Umbilical cord (tissue), 2 donors: ENCODE measurements at places on chromosomes 3 and 15. TPM values are rescaled to one million over a fixed set of nuclear protein-coding genes. Genes with fewer than 3 reads are reported as not detected.

- no peak for DNase-seq
Measured at GRCh38 chr3:67617518-67617917, 36.9 kb downstream of the SUCLG2 start.

- DNase-seq, result no peak
Measured at GRCh38 chr3:125381743-125382142, 6.6 kb upstream of the ZNF148 start.

- DNase-seq, result no peak
Measured at GRCh38 chr3:139721370-139721769, 43.6 kb upstream of the NMNAT3 start.

- DNase-seq, result peak; percentile 37
Measured at GRCh38 chr15:86855307-86856291, 775.9 kb downstream of the AGBL1 start.

DNA sequence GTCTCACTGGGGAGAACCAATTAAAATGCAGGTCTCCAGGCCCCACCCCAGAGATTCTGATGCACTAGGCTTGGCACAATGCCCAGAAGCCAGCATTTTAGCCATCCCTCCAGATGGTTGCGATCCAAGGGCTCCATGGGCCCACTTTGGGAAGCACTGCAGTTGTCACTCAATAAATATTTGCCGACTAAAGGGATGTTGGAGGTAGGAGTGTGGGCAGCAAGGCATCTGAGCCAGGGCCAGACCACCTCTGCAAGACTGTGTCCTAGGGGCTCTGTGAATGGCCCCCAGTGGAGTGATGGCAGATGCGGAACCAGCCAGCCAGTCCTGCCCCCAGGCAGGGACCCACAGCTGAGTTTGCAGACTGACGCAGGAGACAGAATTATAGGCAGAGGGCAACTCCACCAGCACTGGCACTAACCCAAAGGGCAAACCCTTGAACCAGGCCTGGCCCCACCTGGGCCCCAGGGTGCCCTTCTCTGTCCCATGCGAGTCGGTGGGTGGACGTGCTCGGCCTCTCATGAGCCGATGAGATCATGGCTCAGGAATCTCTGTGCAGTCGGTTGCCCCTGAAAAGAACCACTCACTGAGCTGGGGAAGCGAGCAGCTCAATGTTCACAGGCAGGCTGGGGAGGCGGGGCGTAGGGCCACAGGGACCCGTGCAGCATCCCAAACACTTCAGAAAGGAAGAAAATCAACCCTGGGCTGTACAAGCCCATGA lies 49.7 kb downstream of the SEMA5B start:
- peak; percentile 91 for DNase-seq

- DNase-seq, result peak; percentile 25
Measured at GRCh38 chr3:33355611-33356010, 78.4 kb downstream of the FBXL2 start.

- DNase-seq, result no peak
Measured at GRCh38 chr3:41519746-41520145, 320.4 kb downstream of the CTNNB1 start.

DNA sequence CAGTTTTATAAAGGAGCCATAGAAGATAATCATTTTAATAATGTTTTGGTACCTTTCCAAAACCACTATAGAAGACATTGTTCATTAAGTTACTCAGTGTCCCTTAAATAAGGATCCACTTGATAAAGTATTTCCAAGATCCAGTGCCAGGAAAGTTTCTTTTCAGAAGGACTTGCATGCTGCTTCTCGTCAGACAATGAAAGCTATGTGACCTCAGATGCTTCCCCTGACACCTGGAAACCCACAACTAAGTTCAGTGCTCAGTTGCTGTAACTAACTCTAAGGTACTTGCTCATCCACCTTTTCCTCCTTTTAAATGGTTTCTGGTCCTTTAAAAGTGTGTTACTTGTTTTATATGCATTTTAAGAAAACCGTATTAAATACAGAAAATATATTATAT lies 7.3 kb downstream of the SSR3 start:
- DNase-seq, result no peak

DNA sequence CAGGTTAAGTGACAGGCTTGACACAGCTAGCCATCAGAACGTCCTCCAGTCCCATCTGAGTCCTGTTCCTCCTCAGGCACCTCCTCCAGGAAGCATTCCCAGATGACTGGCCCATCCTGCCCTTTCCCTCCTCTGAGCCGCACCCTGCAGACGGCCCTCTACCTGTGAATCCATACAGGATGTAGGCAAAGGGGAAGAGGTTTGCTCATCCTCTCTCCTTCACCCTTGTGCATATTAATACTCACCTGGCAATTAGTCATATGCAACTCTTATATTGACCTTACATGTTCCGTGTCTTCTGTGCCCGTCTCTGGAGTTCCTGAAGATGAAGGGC lies 61.9 kb downstream of the SMAD3 start:
- no peak for DNase-seq

DNA sequence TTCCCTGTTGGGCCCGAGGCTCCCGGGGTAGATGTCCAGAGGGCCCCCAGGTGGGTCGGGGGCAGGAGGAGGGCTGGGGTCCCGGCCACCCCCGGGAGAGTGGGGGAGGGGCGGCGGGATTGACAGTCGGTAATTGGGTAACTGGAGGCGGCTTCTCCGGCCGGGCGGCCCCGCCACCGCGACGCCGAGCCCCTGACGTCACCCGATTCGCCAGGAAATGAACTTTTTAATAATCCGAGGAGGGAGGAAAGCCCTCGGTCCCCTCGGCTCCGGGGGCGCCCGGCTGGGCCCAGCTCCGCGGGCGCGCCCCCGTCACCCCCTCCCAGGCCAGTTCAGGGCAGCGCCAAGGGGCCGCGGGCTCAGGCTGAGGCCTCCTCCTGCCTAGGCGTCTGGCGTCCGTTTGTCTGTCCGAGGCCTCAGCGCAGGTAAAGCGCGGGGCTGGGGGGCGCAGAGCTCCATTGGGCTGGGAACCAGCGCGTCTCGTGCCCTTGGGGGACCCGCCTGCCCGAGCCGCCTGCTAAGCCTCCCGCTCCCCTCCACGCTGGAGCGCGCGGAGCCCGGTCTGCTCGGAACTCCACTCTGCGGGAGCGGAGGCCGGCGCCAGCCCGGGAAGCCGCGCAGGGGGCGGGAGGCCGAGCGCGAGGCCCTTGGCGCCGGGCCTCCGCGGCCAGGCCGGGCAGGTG lies 3.9 kb downstream of the GATA2 start:
- peak; percentile 46 for DNase-seq

DNA sequence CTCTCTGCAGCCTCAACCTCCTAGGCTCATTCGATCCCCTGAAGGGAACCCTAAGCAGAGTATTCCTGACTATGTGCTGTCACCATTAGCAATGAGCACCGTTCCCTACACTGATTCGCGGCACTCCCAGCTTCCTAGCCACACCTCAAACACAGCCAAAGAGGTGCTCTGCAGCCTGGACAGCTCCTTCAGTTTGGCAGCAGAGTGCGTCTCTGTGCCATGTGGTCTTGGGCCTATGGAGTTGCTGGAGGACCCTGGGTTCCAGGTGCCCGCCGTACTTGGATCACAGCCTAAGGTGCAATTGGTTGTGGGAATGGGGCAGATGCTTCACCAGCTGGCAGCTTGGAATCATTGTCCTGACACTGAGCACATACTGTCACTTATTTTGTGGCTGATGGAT lies 17.3 kb upstream of the IL12A start:
- DNase-seq, result no peak

NEO1 gene
- total RNA-seq, result 18.5 TPM

MFSD1 gene
- total RNA-seq, result 55.6 TPM

C3orf22 gene
- 1.7 TPM for total RNA-seq

HRG gene
- 1.9 TPM for total RNA-seq

LRTM1 gene
- not detected for total RNA-seq

TNFSF10 gene
- 6.3 TPM for total RNA-seq

CERS3 gene
- 4.1 TPM for total RNA-seq
